Stomach (tissue), 19 donors: ENCODE measurements at places on chromosomes 12 and 14. TPM values are rescaled to one million over a fixed set of nuclear protein-coding genes. Genes with fewer than 3 reads are reported as not detected.

The VWF gene
- total RNA-seq = 70.6 TPM

The ACVRL1 gene
- 108 TPM for total RNA-seq

- DNase-seq = no peak
- no peak overlapping the region for H3K27ac ChIP-seq
- no peaks in the 10 kb centered on the region for H3K36me3 ChIP-seq
- H3K27me3 ChIP-seq = no peaks in the 10 kb centered on the region
- no peaks in the 10 kb centered on the region for H3K4me1 ChIP-seq
Observed at GRCh38 chr14:101412739-101413138, 148.6 kb upstream of the DIO3 start.

DNA sequence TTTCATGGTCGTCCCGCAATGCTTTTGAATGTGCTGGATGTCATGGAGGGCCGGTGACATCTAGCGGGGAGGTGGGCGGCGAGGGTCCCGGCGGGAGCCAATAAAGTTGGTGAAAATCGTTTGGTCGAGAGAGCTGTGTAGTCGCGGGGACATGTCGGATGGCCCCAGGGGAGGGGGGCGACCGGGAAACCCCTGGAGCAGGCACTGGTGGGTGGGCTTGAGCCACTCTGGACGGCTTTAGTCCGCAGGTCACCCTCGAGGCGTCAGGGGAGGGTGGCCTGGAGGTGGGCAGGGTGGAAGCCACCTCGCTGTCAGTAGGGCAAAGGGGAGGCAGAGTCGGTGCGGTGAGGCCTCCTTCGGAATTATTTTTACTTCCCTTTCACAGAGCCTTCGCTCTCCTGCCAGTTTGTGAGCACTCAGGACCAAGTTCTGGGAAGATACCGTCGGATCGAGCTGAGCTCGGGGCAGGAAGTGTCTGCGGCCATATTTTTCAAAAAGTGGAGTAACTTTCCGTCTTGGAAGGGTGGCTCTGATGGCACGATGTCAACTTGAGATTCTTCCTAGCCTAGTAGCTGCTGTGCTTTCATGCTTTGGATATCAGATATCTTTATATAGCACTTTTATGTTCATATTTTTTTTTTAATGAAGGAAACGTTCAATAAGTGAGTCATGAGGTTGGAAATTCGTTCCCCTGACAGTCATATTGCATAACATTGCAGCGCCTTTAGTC, 28.2 kb downstream of the WBP11 start:
- peak overlapping the region; percentile 97 for H3K27ac ChIP-seq
- peaks cover 26% of the 10 kb centered on the region for H3K4me1 ChIP-seq
- DNase-seq = peak; percentile 56

DNA sequence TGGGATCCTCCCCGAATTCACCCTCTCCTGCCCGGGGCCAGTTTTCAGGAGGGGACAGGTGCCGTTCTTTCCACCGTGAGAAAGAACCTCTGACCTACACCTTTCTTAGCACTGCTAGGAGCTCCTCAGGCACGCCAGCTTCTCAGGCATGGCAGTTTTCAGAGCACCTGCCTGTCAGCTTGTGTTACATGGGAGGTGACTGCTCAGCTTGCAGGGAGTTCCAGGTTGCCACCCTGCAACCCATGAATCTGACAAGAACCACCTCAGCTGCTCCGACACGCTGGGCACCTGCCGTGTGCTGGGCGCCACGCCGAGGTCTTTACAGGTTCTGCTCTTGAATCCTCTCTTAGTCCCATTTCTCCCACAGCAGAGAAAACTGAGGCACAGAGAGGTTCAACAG, 12.9 kb downstream of the BRI3BP start:
- no peak overlapping the region for H3K27ac ChIP-seq
- no peaks in the 10 kb centered on the region for H3K27me3 ChIP-seq
- no peak for DNase-seq
- H3K4me1 ChIP-seq = no peaks in the 10 kb centered on the region
- no peaks in the 10 kb centered on the region for H3K36me3 ChIP-seq
